Activated effector memory CD4-positive, alpha-beta T cell treated with anti-CD3 and anti-CD28 coated beads, Interleukin-2, amount 50 U/mL, for 16 hours (primary cell): ENCODE measurements at places on chromosomes 3 and 15.

GRCh38 chr3:55461896-55462295 is 25.2 kb downstream of the WNT5A start:
- no peak for DNase-seq

GRCh38 chr15:87707566-87708130 is 548.9 kb downstream of the NTRK3 start:
- DNase-seq: no peak

DNA sequence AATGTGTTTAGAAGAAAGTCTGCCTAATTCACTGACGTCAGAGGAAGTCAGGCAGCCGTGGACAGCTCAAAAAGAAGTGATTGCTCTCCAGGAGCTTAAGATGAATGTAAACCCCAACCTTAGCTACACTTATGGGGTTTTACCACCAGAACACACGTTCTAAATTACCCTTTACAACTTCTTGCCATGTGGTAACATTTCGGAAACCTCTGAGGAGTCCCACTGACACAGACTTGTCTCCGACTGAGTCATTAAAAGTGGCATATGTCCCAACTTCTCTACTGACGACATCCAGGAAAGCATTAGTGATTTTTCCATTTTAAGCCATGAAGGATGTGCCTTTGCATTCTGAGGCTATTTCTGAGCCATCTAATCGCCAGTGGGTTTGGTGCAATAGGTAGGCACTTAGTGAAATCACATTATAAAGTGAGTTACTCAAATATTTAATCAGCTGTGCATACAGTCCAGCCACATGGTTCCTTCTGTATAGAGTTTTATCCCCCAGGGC is 32.4 kb downstream of the C2CD4A start:
- DNase-seq: no peak

- DNase-seq: no peak
These were observed 25.6 kb upstream of the CCDC50 start for GRCh38 chr3:191303596-191303995.

DNA sequence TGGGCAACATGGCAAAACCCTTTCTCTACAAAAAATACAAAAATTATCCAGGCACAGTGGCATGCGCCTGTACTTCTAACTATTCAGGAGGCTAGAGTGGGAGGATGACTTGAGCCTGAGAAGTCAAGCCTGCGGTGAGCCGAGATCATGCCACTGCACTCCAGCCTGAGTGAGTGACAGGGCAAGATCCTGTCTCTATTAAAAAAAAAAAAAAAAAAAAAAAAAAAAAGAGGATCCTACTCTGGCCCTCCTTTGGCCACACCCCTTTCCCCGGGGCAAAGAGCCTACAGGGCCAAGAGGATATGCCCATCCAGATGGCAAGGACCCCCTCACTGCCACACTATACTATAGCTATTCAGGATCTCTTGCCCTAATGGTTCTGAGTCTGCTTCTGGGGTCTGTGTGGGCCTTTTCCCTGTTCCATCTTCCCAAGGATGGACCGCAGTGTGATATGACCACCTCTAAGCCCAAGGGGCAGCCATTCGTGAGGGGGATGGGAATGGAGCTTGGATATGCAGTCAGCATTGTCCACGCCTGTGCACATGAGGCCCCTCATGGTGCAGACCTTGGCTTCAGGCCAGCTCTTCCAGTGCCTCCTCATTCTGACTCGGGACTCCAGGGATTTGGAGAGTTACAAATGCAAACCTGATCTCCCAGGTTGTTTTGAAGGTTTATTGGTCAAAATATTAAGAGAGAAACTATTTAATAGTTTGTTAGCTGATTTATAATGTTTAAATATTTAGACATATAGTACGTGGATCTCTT is 7.3 kb downstream of the TYRO3 start:
- no peak for DNase-seq

GRCh38 chr3:31790193-31791089 is 190.6 kb downstream of the OSBPL10 start:
- DNase-seq: no peak

DNA sequence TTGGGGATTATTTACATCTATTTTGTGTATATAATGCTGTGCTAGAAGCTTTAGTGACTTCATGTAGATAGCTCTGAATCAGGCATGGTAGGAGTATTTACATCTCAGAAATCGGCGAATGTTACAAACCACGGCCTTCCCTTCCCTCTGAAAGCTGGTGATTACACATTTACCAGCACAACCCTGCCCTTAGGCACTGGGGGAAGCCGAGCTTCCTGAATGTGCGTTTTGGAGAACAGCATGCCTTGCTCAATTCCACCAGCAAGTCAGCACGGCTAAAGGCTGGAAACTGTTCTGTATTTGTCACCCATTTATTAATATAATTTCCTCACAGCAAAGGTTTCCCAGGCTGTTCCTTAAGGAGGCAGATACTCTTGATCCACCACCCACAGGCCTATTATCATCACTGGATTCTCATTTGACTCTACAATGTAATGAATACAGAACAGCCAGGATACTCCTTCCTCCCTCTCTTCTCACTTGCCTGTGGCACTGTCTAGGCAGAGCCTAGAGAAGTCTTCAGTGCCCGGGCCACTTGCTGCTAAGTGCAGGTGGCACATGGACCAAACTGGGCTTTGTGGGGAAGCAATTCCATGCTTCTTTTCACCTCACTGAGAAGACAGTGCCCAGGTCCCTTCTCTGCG is 55.2 kb upstream of the CACNA2D3 start:
- no peak for DNase-seq

- DNase-seq: no peak
These were observed 43.9 kb downstream of the GOLIM4 start for GRCh38 chr3:168051531-168052471.

DNA sequence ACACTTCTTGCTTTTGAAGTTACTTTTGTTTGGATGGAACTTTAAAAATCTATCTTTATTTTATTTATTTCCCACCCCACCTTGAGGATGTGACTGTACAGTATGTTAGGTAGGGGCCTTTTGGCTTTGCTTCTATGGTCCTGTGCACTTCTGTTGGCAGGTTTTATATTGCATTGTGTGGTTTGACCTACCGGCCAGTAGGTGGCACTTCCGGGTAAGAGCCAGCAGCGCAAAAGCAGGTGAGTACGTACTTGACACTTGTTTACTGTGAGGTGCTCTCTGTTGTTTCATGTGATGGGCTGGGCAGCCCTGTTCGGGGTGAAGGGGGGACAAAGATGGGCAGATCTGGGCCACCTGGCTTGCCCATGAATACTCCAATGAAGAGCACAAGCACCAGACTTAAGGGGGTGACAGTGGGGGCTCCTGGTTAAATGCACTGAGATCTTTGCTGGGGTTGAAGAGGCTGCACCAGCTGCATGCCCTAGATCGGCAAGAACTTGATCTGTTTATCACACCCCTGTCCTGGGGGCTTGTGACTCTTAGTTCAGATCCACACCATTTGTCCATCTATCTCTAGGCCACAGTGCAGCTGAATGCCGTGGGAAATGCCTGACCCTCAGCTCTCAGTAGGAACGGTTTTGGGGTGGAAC is 131.6 kb downstream of the NLGN1 start:
- no peak for DNase-seq

DNA sequence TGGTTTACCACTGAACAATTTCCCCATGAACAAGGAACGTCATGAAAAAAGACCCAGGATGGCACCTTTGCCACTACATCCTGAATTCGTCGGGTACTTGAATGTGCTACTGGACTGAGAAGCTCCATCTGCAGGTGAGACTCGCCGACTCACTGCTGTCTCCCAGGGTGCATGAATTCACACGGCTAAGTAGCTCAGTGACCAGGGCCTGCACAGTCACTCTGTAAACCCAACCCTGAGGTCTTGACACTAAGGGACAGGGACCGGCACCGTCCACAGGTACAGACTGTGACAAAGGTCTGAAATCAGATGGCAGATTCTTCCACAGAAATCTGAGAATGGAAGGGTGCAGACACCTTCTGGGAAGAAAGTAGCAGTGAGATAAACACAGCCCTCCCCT is 187.4 kb downstream of the ADAMTS17 start:
- no peak for DNase-seq

DNA sequence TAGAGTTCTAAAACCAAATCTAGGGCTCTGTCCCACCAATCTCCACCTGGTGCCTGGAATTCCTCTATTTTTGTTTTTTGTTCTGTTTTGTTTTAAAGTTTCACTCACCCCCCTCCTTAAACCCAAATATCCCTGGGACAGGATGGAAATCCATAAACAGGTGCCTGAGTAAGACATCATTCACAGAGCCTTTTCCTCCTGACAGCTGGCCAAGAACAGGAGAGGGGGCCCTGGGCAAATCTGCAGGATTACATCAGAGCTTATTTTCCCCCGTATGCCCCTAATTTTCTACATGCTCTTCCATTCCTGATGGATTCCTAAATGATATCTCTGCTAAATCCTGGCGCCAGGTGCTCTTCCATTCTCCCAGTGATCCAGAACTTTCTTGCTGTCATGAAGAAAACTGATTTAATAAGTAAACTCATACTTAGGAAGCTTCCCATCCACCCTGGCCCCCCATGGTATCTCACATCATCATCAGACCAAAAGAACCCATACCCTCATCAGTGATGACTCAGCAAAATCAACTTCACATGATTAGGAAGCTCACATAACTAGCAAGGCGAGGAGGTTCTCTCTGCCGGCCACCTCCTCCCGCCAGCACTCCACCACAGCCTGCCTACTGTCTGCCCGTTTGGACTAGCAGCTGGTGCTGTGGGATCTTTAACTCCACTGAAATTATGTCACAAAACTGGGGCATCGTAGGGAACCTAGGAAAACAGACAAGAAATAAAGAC is 61.0 kb downstream of the LIPC start:
- no peak for DNase-seq

- DNase-seq: no peak
These were observed 30.3 kb downstream of the CPN2 start for GRCh38 chr3:194320744-194321243.

DNA sequence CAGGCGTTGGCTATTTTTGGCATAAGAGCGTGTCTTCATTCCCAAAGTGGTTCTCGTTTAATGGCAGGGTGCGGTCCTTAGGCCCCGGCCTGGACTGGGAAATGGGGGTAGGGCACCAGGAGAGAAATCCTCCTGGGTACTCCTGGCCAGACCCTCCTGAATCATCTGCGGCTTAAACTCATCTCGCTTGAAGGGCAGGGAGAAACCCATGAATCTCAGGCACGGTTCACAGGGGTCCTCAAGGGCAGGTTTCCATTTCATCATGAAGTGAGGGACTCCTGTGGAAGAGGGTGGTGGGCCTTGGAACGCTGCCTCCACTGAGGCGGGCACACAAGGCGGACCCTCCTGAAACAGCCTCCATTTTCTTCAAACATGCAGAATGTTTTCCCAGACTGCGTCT is 48.4 kb downstream of the KLF13 start:
- no peak for DNase-seq

DNA sequence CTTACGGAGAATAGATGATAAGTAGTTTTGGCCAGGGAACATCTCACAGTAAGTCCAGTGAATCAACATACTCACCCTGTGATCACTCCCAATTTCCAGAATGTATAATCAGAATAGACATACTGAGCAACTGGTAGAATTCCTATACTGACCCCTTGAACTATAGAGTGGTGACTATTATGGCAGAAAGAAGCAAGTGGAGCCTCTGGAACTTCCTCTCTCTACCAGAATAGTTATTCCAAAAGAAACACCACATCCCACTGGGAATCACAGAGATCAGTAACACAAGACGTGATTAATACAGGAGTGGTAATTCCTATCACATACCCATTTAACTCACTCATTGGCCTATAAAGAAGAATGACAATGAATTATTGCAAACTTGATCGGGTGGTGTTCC is 50.1 kb upstream of the TRIM42 start:
- DNase-seq: no peak

DNA sequence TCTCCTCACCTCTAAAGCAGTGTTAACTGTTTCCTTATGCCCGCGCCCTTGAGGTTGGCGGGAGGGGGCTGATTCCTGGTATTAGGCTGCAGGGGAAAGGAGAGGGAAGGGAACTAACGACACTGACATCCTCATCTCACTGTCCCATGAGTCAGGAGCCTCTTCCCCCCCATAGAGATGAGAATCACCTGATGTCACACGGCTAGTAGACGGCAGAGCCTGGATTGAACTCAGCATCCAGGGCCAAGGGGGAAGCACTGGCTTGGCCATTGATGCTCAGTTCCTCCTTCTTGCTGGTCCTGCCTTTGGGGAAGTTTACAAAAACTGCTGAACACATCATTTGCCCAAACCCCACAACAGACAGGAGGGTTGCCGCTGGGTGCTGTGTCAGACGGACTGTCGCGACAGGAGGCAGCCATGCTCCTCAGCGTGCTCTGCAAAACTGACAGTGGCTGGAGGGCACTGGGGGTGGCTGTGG is 38.5 kb downstream of the IDH2 start:
- DNase-seq: no peak

DNA sequence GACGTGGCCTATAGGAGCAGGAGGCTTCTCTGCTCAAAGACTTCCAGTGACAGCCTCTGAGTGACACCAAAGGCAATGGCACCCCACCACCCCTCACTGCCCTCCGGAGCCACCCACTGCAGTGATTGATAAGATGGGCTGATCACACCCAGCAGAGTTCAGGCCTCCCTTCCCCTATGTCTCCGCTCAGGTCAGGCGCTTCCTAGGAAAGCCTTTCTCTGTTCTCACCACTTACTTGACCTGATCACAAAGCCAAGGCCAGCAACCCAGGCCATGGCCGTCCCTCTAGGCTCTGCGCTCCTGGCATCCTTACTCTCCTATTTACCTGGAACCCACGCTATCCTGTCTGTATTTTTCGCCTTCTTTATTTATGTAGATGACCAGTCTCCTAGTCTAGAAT is 282.3 kb downstream of the OCA2 start:
- DNase-seq: no peak

GRCh38 chr3:51391566-51392354 is 675 bp downstream of the RBM15B start:
- DNase-seq: peak; percentile 86

DNA sequence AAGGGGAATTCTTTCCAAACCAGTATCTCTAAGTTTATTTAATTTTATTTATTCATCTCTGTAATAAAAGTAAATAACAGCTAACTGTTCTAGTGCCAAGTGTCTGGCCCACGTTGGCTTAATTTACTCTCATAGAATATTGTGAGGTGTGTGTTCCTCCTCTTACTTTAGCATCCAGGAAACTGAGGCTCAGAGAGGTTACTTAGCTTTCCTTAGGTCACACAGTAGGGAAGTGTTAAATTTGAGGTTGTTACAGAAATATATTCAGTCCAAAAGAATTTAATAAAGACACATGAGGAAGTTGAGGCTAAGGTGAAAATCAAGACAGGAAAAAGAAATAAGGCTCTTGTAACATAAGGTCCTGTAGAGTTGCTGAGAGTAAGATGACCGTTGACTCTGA is 84.4 kb upstream of the MRPS22 start:
- DNase-seq: no peak

DNA sequence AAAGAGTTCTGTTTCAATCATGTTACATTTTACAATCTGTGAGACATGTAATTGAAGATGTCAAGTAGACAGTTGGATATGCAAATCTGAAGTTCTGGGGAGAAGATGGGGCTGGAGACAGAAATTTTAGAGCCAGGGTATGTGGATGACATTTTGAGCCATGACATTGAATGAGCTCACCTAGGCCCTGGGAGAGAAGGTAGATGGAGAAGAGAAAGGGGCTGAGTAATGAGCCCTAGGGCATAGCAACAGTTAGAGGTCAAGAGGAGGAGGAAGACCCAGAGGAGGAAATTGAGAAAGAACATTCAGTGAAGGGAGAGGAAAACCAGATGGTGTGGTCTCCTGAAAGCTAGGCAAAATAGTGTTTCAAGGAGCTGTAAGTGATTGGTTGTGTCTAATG is 15.3 kb downstream of the TMEM266 start:
- DNase-seq: no peak
